ENCODE measurements at places on chromosomes 2 and 18. TPM values are rescaled to one million over a fixed set of nuclear protein-coding genes. Genes with fewer than 3 reads are reported as not detected.

The GPATCH11 gene
- total RNA-seq, result 8.0 TPM

The NYAP2 gene
- total RNA-seq, result under 0.01 TPM

GRCh38 chr2:149246186-149246585 is 84.2 kb upstream of the LYPD6 start:
- no peak for DNase-seq

DNA sequence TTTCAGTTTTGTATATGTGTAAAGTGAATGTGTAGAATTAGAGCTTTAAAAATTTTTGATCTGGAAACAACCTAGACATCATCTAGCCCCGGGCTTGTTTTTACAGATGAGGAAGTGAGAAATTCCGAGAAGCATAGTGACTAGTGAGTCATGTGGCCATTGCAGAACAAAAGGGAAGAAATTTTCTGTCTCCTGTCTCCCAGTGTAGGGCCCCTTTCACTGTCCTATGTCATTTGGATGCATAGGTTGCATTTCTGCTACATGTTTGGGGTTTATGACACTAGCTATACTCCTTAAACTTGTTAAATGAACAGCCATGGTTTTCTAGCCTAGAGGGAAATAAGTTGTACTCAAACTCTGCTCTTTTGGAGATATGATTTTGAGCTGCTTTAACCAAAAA is 84.6 kb downstream of the PLCL1 start:
- peak; percentile 63 for DNase-seq

DNA sequence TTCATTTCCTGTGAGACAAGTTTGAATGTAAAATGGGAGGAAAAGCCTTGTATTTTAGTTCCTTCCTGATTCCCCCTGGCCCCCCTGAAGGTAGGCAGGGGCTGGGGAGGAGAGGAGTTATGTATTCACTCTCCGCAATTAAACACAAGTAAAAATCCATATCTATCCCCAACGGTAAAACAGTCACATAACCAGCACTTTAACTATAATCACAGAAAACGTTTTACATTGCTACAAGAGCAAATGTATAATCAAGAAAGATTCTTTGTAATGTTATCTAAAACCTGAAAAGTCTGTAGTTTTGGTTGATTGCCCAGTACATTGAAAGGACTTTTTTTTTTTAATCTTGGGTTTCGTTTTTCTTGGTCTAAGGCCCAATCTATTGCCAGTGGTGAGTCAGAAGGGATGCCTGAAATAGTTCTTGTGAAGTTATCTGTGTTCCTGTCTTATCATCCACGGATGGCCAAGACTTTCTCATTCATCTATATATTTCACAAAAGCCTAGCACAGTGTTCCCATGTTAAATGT is 34.5 kb upstream of the CCNYL1 start:
- peak; percentile 94 for DNase-seq

DNA sequence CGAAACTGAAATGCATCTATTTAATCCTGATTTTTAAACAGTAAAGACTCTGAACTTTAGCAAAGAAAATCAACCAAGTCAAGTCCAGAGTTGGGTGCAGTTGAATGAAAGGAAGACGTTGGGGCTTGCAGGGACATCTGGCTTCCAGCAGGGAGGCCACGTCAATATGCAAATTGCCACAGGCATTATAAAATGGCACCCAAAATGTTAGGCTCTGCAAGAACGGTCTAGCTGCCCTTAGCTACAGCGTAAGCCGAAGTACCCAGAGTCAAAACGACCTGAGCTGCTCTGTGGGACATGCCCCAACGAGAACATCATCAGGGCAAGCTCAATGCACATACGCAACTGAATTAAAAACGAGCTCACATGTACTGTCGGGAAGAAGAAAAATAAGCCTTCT is 30.7 kb downstream of the DOCK10 start:
- DNase-seq, result no peak

- DNase-seq, result no peak
Observed at GRCh38 chr2:140863713-140864112, 1267.1 kb downstream of the LRP1B start.

The RAX gene
- total RNA-seq, result not detected

The TFCP2L1 gene
- total RNA-seq, result not detected

GRCh38 chr2:2873450-2873811 is 504.2 kb downstream of the EIPR1 start:
- DNase-seq, result no peak

The DLGAP1 gene
- not detected for total RNA-seq

DNA sequence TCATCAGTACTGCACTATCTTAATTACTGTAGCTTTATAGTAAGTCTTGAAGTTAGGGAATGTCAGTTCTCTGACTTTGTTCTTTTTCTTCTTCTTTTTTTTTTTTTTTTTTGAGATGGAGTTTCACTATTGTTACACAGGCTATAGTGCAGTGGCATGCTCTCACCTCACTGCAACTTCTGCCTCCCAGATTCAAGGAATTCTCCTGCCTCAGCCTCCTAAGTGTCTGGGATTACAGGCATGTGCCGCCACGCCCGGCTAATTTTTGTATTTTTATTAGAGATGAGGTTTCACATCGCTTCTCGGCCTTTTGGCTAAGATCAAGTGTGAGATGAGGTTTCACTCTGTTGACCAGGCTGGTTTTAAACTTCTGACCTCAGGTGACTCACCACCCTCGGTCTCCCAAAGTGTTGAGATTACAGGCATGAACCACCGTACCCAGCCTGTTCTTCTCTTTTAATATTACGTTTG is 41.9 kb upstream of the TANC1 start:
- DNase-seq, result no peak

GRCh38 chr2:10370895-10371294 is 68.2 kb downstream of the HPCAL1 start:
- peak; percentile 80 for DNase-seq

The DPP10 gene
- total RNA-seq, result not detected

The KCNG2 gene
- total RNA-seq, result not detected

GRCh38 chr2:24824071-24824588 is 30.9 kb downstream of the CENPO start:
- DNase-seq, result peak; percentile 25

DNA sequence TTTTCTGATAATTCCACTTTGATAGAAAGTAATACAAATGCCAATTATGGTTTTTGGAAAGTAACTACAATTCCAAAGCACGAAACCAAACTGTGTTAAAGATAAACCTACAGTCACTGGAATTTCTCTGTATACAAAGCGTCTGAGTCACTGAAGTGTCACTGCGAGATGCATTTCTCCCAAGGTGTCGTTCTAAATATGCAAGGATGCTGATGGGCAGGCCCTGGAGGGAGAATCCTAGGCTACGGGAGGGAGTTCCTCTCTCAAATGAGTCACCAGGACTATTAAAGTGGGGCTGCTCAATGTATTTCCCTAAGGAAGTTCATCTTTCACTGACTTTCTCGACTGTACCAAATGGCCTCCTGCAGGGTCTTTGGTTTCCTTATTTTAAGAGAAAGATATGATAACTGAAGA is 163.8 kb upstream of the STK17B start:
- peak; percentile 58 for DNase-seq

DNA sequence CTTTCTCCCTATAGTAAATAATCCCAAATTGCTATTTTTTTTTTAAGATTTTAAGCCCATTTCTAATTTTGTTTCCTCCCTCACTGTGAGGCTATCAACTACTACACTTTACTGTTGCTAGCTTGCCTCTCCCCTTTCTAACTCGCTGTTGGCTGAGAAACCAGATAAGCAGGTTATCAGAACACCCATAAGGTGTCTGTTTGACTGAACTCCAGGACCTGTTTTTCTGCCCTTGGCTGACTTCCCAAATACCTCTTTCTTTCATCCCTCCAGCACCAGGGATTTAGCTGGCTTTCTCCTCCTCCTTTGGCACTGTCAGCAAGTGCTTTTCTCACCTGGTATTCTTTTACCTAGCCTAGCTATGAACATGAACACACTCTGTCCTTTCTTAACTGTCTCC is 11.1 kb downstream of the TRAK2 start:
- no peak for DNase-seq

GRCh38 chr2:239689985-239690384 is 289.2 kb upstream of the HDAC4 start:
- no peak for DNase-seq

GRCh38 chr2:105859694-105859951 is 114.9 kb downstream of the NCK2 start:
- no peak for DNase-seq

DNA sequence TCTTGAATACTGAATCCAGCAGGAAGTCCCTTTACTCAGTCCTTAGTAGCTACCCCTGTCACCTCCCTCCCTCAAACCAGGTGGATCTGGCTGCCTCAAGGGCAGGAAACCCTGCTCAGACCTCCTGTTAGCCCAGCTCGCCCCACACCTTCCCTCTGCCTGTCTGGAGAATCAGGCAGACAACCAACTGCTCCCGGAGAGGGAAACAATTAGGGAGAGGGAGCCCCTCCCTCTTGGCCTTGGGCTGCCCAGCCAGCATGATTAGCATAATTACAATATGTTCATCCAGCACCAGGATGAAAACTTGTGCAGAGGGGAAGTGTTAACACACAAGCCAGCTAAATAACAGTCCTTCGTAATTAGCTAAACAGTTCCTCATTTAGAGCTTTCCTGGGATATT is 185.5 kb downstream of the C1D start:
- DNase-seq, result no peak
